ENCODE measurements at places on chromosomes 13 and 19.

- DNase-seq: no peak
These were observed 19.0 kb downstream of the SPC24 start for GRCh38 chr19:11136400-11137101.

DNA sequence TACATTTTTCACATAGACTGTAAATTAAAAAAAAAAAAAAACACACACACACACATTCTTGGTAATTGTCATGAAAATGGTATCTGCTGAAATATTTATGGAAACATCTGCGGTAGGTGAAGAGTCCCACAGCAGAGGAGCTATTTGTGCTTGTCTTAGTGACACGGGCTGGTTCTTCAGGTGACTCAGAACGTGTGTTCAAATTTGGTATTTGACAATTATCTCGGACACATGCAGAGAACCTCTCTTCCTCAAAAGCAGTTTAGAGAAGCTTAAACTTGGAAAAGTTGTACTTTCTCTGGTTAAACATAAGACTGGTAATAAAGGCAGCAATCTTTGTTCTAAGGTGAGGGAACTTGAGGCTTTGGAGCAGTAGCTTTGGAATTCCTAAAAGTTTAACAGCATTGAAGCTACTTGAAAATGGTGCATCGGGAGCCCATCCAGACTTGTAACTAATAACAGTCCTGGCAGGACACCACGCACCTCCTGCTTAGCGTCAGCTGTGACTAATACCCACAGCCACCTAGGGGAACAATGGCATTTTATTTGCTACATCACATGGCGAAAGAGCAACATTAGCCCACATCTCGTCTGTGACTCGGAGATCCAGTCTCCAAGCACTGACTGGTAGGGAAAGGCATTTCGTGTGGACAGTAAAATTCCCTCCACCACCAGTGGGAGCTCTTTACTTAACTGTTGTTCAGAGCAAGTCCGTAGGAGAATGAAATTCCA, 1505.1 kb upstream of the SLC10A2 start:
- peak; percentile 24 for DNase-seq

DNA sequence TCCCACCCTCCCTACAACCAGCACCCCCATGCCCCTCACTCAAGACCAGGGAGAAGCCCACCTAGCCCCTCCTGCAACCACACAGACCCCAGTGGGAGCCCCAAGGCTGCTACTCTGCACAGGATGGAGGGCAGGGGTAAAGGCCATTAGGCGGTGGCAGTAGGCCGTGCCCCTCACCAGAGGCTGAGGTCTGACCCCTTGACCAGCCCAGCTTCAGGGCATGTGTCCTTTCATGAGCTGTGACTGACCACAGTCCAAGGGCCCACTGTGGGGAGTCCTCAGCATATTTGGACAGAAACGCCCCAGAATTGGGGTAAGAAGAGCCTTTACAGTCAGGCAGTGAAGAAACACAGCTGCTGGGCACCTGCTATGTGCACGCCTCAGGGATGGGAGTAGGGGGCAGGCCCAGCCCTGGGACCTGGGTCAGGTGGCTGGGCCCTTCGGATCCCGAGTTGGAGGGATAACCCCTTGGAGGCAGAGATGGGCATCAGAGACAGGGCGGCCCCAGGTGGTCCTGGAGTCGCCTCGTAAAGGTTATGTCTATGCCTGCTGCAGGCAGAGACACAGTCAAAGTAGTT, 1.7 kb upstream of the RPS5 start:
- no peak for DNase-seq

GRCh38 chr19:42261763-42262162, 6.8 kb upstream of the ERF start:
- peak; percentile 32 for DNase-seq

- DNase-seq: no peak
These were observed 18.4 kb upstream of the MYCBP2 start for GRCh38 chr13:77345150-77345780.

DNA sequence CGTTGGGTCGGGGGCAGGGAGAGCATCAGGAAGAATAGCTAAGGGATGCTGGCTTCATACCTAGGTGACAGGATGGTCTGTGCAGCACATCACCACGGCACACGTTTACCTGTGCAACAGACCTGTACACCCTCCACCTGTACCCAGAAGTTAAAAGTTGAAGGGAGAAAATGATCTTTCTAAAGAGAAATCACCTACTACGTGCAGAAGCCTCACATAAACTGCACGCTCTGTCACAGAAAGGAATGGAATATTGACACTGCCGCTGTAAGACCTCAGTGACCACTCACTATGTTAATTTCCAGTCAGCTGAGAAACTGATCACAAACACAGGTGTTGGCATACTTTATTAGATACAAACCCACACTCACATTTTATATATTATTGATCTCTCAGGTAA, 26.8 kb downstream of the LAMP1 start:
- DNase-seq: no peak

DNA sequence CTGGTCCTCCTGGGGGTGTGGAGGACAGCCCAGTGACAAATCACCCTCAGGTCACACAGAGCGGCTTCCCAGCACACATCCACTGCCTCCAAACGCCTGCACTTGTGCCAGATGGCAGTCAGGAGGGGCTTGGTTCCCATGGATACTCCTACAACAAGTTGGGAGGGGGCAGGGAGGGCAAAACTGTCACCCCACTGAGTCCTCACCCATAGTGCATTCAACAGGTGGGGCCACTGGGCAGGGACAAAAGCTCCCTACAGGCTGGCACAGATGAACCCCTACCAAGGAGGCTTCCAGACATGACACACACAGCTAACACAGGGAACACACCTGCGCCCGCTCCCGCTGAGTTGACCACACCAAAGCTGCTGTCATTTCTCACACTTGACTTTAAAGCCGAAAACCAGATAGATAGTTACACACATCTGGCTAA, 120.5 kb downstream of the STK24 start:
- no peak for DNase-seq

- peak; percentile 42 for DNase-seq
These were observed 2.0 kb downstream of the LMTK3 start for GRCh38 chr19:48509467-48510194.

GRCh38 chr19:37353968-37354367, 16.9 kb upstream of the ZNF527 start:
- DNase-seq: no peak

DNA sequence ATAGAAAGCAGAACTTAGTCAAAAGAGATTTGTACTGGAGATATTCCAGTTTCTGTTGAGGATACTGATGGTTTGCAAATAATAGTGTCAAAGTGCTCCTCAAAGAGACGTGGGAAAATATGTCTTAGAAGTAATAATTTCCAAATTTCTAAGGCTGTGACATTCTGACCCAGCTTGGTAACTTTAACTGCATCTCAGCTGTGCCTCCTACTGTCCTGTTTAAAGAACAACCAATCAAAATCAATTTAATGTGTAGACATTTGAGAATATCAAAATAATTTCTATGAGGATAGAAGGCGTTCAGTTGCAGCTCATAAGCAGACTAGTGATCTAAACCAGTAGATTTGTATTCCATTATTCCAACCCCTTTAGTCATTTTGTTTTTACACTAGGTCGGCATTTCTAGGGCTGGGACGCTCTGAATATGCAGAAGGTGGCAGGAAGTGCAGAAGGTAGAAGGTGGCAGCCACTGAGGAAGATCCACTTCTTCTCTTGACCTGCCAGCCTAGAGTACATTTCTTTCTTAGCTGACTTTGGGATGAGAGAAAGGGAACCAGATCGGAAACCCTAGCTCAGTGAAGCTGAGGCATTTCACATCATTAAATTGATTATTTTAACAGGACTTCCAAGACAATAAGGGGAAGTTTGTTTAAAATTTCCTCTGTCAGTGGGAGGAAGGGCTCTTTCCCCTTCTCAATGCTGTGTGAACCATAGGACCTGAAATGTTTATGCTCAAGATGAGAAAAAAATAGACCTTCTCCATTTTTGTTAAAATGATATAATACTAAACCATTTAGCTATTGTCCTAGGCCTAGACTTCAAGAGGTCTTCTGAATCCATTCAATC, 67.5 kb downstream of the COL4A1 start:
- DNase-seq: no peak

- DNase-seq: no peak
These were observed 16.1 kb downstream of the SBK2 start for GRCh38 chr19:55520691-55521292.

GRCh38 chr13:35479706-35480105, 3.2 kb upstream of the MAB21L1 start:
- peak; percentile 78 for DNase-seq

- no peak for DNase-seq
These were observed 70.9 kb upstream of the ARHGEF7 start for GRCh38 chr13:111044087-111044830.

- no peak for DNase-seq
These were observed 1507.6 kb downstream of the SLITRK1 start for GRCh38 chr13:82374719-82375118.

DNA sequence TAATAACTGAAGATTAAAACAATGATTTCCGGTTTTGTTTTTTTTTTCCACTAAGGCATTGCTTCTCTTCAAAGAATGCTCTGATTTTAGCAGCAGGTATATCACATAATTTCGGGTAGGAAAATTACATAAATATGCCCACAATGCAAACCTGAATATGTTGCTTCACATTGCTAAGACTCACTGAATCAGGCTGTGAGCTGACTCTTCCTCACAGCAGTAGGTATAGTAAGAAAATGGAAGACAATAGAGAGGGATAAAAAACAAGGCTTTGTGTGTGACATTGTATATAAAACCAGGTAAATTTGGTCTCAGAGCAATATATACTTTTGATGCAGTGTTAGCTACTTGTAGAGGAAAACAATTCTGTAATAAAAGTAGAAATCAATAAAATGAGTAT, 1355.0 kb downstream of the OLFM4 start:
- no peak for DNase-seq

GRCh38 chr19:55667958-55668357, 7.1 kb upstream of the EPN1 start:
- DNase-seq: no peak

GRCh38 chr19:46023311-46023779, 492 bp upstream of the PGLYRP1 start:
- no peak for DNase-seq

DNA sequence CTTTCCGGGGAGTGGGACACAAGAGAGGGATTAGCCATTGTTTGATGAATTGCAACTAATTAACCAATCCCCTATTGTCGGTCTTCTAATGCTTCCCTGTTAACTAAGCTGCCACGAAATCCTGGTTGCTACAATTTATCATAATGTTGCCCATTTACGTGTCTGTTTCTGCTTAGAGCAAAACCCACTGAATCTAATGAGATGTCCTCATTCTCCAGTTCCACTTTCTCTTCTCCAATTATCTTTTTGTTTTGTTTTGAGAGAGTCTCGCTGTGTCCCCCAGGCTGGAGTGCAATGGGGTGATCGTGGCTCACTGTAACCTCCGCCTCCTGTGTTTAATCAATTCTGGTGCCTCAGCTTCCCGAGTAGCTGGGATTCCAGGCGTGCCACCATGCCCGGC, 5.2 kb upstream of the DPP9 start:
- no peak for DNase-seq

DNA sequence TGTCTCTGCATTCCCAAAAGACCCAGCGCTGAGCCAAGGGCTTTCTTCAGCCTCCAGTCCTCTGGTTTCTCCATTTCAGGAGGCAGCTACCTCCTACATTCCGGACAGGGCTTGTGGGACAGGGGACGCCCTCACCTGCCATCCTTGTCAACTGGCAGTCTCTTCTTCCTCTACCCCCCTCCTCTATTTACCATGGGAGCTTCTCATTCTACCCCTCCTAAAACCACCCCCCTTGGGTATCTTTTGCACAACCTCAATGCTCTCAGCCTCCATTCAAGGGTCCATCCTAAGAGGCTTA, 43.8 kb downstream of the ZNF93 start:
- DNase-seq: no peak

DNA sequence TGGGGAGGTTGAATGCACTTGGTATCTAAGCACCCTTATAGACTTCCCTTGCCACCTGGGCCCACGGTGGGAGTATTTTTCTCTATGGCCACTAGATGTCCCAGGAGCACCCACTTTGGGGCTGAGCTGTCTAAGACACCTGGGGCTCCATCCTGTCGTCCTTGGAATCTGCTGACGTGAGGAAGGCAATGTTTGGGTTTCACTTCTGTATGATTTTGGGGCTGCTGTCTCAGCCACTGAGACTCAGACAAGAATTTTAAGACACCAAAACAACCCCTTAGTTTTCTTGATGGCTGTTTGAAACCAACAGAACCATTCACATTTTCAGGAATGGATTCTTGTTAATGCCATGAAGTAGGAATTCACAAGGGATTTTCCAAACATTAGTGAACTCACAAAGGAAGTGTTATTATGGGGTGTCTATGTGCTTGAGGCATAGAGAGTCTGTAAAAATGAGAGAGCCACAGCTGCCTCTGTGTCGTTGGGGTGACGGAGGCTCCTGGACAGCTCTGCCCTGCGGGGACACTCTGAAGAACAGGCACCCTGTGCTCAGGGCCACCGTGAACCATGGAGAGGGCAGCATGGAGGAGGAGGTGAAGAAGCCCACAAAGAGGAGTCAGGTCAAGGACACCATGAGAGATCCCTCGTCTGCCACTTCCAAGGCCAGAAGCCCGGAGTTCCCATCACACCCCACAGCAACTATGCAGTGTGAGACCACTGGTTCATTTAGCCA, 106.8 kb upstream of the SPATA13 start:
- peak; percentile 65 for DNase-seq

- DNase-seq: no peak
These were observed 958.4 kb upstream of the SLC10A2 start for GRCh38 chr13:104024416-104025170.

DNA sequence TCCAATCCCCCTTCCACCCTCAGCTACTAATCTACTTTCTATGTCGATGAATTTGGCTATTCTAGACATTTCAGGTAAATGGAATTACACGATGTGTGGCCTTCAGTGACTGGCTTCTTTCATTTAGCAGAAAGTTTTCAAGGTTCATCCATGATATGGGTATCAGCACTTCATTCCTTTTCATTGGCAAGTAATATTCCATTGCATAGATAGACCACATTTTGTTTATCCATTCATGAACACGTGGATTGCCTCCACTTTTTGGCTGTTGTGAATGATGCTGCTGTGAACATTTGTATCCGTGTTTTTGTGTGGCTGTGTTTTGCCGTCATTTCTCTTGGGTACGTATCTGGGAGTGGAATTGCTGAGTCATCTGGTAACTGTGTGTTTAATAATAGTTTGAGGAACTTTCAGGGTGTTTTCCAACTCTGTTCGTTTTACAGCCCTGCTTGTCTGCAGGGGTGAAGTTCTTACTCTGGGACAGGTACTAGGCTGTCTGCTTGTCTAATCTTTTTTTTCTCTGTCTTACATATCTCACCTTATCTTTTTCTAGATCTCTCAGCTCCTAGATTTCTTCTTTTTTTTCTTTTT, 32.5 kb downstream of the MARK4 start:
- DNase-seq: no peak

DNA sequence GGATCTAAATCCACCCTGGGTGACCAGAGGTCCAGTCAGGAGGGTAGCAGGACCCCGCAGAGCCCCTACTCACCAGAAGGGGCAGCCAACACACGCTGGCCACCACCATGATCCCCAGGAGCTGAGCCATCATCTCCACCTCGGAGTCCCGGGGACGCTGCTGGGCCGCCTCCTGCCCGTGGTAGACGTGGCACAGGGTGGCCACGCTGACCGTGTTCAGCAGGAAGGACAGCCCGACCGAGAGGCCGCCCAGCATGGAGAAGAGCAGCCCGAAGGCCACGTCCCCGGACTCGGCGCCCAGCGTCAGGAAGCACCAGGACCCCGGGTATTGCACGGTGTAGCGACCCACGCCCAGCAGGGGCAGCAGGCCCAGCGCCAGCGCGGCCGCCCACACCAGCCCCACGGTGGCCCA, 6.9 kb downstream of the TBXA2R start:
- DNase-seq: no peak

- DNase-seq: no peak
These were observed 8.9 kb downstream of the NDUFB7 start for GRCh38 chr19:14562660-14563589.

GRCh38 chr19:12796146-12797071, 5.1 kb downstream of the JUNB start:
- DNase-seq: peak; percentile 80

GRCh38 chr19:5694956-5695648, 5.0 kb downstream of the RPL36 start:
- DNase-seq: no peak

All from EH (cell line).